Activated CD8-positive, alpha-beta memory T cell treated with anti-CD3 and anti-CD28 coated beads for 1 hour (primary cell): ENCODE measurements at places on chromosomes 11 and 22.

GRCh38 chr11:99020352-99021225 is at the start of gene CNTN5:
Gene CNTN5 (plus strand): TSS chr11:99020949.
- DNase-seq, result no peak

DNA sequence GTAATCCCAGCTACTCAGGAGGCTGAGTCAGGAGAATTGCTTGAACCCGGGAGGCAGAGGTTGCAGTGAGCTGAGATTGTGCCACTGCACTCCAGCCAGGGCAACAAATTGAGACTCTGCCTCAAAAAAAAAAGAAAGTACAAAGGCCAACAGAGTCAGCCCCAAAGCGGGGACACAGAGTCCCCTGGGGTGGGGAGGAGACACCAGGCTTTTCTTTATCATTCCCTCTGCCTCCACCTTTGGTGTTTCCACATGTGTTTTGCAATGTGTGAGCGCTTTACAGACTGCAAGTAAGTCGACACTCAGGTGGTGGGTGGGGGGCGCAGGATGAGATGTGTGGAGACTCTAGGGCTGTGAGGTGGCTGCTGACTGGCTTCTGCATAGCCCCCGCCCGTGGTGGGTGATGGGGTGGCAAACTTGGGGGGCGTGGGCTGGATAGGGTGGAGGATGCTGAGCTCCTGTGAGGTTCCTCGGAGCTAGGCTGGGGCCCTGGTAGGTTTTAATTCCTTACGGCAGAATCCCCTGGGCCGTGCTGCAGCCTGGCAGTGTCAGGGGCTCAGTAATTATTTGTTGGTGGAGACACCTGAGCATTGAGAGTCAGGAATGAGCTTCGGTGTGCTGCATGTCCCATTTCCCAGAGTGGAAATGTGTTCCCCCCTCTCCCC is 177.2 kb downstream of the CTTN start:
- DNase-seq, result no peak

- no peak for DNase-seq
Measured at GRCh38 chr11:71491531-71491930, 35.5 kb upstream of the KRTAP5-7 start.

GRCh38 chr22:43905681-43906080 is 13.9 kb upstream of the PNPLA5 start:
- DNase-seq, result no peak

DNA sequence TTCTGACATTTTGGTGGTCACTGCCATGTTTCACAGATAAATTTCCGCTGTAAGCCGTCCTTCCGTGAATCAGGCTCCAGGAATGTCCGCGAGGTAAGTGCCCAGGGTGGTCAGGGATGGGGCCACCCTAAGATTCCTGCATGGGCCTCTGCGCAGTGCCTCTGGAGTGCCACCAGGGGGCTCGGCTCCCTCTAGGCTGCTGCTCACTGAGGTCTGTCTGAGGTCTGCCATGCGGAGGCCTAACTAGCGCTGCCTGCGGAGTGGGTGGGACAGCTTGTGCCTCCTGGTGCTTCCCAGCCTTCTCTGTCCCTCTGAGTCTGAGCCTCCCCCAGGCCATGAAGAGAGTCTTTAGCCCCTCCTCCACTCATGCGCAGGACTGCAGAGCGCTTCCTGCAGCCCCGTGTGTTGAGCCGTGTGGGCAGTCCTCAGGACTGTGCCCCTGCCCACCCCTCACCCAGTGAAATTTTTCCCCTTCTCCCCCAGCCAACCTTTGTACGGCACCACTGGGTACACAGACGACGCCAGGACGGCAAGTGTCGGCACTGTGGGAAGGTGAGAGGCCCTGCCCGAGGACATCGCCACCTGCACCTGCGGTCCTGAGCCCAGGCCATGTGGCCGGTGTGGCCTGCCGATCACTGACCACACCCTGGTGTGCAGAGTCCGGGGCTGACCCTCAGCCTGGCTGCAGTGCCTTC is 11.9 kb upstream of the MDK start:
- no peak for DNase-seq

DNA sequence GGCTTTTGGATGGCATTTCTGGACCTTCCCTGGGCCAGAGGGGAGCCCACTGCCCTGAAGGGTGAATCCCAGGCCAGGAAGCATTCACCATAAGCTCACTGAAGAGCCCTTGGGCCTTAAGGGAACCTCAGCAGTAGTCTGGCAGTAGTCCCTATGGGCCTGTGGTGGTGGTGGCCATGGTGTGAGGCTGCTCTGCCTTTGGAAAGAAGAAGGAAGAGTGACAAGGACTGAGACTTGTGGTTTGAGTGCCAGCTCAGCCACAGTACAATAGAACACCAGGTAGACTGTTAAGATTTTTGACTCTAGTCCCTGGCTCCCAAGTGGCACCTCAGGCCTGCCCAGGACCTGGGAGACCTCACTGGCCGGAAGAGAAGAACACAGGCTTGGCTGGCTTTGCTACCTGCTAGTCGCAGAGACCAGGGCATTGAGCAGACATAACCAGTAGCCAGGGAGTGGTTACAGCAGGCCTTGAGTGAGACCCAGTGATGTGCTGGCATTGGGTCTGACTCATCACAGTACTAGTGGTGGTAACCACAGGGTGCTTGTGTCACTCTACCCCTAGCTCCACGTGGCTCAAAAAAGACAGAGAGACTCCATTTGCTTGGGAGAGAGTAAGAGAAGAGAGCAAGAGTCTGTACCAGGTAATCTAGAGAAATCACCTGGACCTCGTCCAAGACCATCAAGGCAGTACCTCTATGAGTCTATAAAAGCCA is 259.8 kb upstream of the BLID start:
- no peak for DNase-seq

- DNase-seq, result no peak
Measured at GRCh38 chr22:33903012-33903411, 17.3 kb downstream of the LARGE1 start.
